ENCODE measurements at places on chromosomes 7 and 10.

GRCh38 chr10:113047605-113047962, 97.5 kb downstream of the TCF7L2 start:
- peak; percentile 32 for DNase-seq

DNA sequence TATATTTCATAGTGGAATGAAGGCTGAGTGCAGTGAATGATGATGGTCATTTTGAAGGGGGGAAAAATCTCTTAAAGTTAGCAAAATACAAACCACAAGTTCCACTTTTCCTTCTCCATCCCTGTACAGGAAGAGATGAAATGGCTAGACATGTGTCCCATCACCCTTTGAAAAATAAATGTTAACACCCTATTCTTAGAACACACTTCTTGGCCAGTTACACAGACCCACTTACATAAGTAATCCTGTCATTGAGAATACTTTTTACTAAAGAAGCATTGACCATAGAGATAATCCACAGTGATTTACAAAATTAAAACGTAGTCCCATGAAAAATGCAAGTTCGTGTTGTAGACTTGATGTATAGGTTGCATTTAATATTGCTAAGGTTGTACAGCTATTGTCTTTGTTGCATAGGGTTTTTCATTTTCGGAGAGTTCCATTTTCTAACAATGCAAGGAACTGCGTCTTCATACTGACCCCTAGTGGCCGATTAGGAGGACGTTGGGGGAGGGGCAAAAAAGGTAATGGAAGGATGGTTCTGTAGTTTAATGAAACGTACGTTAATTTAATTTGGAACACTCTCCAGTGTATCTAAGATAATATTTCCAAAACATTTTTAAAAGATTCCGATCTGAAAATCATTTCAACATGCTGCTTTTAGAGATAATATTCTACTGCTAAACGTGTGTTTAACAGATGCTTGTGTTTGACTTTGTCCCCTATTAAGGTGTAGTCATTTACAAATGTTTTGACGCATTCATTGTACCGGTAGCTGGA, 60.9 kb downstream of the ARMC3 start:
- DNase-seq: no peak

DNA sequence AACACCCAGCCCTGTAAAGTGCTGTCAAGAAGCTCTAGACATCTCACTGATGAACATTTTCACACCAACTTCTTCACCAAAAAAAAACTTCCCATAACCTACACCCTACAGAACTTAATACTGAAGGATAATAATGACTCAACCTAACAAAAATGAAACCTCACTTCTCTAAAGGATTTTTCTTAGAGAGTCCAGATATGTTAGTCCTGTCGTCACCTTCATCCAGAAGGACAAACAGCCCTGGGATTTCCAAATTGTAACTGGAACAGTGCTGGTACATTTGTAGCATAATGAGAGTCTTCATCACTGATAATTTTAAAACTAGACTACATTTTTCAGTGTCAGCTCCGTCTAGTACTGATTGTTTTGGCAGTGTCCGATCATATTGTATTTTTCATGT, 528.6 kb upstream of the CELF2 start:
- no peak for DNase-seq

DNA sequence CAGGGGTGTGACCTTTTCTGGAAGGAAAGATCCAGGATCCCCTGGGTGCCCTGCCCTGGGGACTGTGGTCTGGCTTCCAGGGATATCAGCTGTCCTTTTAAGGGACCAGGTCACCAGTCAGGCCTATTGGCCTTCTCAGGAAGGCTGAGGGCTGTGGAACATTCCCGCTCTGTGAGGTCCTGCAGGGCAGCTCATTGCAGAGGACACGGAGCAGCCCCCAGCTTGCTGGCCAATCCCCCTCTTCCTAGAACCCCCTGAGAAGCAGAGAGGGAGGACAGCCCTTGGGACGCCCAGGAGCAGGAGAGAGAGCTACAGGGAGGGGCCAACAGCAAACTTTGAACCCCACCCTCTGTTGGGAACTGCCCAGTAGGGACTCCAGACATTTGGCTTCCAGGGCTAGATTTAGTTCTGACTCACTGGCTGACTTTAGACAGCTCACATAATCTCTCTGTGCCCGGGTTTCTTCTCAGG, 67.9 kb upstream of the COL13A1 start:
- no peak for DNase-seq

DNA sequence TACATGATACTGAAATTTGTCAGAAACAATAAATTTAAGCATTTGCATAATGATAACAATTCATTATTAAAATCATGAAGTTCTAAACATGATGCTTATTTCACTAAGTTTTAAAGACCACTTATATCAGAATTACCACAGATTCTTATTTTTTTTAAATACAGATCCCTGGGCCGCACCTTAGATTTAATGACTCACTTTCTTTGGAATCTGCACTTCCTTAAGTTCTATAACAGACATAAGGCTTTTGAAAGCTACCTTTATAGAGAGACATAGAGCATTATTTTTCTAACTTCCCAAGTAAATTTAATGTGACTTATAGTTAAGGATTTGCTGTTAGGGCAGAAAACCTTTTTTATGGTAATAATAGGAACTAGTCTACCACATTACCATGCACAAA, 214.9 kb downstream of the IPMK start:
- no peak for DNase-seq

GRCh38 chr10:104622598-104623209, 18.4 kb upstream of the SORCS3 start:
- DNase-seq: no peak

GRCh38 chr7:2873146-2873545, 29.0 kb upstream of the GNA12 start:
- DNase-seq: no peak

DNA sequence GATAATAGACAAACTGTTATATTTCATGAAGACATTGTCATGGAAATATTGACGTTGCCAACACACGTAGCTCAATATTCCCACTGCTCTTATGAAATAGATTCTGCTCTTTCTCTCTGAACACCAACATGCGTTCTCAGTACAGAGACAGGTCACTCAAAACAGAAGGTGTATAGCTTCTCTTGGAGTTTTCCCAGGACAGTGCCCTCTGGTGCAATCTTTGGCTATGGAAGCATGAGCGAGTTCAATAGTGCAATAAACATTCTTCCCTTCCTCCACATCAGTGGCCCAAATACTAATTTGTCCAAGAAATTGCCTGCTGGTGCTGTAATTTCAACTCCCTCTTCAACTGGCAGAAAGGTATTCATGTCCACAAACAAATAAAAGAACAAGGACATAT, 145.3 kb downstream of the MAGI2 start:
- DNase-seq: no peak

DNA sequence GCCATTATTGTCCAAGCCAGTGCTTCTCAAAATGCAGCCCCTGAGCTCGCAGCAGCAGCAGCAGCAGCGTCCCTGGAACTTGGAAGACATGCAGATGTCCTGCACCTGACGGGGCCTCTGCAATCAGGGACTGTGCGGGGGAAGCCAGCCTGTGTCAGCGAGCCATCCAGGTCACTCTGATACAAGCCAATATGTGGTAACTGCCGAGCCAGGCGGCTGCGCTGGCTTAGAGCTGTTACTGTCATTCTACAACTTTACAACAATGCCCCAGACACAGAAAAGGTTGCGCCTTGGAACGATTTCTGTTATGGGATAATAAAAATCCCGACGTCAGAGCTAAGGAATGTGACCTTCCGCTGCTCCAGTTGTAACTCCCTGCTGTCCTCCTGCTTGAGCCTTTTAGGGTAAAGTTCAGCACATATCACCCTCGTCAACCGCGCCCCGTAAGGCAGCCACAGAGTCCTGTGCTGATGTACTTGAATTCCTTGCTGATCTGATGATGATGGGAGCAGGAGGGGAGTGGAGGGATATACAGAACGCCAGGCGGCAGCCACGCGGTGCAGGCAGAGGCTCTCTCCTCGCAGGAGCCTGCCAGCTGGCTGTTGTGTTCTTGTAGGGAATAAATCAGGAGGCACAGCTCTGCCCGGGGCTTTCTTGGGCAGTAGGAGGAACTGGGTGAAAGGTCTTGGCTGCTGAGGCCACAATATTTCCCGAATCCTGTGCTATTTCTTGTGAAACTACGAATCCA, 20.0 kb upstream of the CRYGN start:
- DNase-seq: peak; percentile 47

DNA sequence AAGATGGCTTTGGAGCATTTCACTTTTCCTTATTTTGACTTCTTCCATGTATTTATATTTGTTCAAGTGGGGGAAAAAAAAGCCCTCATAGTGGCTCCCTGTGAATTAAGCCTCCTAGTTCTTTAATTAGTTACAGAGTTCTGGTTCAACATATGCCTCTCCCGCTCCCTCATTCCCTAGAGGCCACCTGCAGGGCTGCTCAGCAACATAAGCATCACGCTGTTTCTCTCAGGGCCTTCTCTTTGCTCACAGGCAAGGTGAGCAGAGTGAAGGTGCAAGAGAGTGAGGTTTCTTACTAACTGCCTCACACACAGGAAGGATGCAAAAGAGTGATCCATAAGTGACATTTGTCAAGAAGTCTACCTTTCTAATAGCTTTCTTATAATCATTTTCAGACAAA, 196.7 kb downstream of the SEMA3E start:
- DNase-seq: no peak

DNA sequence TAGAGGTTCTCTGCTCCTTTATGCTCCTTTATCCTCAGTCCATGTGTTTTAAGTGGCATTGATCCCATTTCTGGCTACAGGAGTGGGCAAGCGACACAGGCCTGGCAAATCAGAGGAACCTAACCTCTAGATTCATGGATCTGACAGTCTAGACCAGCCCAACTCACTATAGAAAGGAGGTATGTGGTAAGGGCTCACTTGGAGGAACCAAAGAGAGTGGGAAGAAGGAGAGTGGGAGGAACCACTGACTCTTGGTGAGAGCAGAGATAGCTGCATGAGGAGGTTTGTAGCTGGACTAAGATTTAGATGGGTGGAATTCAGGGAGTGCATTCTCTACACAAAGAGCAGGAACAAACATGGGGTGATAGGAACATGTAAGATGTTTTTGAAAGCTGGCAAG, 11.6 kb upstream of the FRAT1 start:
- no peak for DNase-seq

- DNase-seq: no peak
Observed at GRCh38 chr10:77510294-77510693, 127.3 kb downstream of the KCNMA1 start.

- no peak for DNase-seq
Observed at GRCh38 chr7:46071601-46072000, 150.5 kb upstream of the IGFBP3 start.

GRCh38 chr7:22433710-22434460, 66.1 kb downstream of the STEAP1B start:
- no peak for DNase-seq

DNA sequence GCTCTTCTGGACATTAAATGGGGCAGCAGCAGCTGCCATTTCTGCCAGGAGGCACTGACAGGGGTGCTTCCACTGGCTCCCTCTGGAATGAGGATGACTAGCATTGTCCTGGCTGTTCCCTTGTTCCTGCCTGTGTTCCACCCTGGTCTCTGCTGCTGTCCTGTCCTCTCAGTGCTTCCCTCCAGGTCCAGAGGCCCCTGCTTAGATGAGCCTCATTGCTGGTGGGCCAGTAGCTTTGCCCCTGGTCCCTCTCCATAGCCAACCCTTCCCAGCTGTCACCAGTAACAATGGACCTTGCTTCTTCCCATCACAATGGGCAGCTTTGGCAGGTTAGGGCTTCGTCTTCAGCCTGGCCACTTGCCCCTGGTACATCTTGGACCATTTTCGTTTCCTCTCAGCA, 561.1 kb downstream of the TCERG1L start:
- no peak for DNase-seq

DNA sequence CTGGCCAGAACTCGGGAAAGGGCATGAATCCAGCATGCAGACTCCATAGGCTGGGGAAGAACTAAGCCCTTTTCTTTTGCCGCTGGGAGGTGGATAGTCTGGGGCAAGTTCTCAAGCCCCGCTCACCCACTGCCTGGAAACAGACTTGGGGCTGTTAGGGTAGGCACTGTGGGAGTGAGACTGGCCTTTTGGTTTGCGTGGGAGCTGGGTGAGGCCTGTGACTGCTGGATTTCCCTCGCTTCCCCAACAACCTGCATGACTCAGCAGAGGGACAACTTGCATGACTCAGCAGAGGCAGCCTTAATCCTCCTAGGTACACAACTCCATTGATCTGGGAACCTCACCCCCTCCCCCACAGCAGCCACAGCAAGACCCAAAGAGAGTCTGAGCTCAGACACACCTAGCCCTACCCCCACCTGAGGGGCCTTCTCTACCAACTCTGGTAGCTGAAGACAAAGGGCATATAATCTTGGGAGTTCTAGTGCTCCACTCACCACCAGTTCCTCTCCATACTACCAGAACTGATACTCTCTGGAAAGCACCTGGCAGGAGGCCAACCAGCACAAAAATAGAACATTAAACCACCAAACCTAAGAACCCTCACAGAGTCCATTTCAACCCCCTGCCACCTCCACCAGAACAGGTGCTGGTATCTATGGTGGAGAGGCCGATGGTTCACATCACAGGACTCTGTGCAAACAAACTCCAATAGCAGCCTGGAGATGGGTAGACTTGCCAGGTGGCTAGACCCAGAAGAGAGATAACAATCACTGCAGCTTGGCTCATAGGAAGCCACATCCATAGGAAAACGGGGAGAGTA, 81.4 kb upstream of the LAMB4 start:
- no peak for DNase-seq

Measured in substantia nigra (tissue), 51 donors.